Fibroblast of skin of scalp (primary cell): ENCODE measurements at places on chromosomes 2 and 18.
A peak's percentile ranks its signal among the peaks of the same experiment; 100 is the strongest.

GRCh38 chr2:240426845-240427721, 8.4 kb upstream of the GPC1 start:
- DNase-seq = no peak

DNA sequence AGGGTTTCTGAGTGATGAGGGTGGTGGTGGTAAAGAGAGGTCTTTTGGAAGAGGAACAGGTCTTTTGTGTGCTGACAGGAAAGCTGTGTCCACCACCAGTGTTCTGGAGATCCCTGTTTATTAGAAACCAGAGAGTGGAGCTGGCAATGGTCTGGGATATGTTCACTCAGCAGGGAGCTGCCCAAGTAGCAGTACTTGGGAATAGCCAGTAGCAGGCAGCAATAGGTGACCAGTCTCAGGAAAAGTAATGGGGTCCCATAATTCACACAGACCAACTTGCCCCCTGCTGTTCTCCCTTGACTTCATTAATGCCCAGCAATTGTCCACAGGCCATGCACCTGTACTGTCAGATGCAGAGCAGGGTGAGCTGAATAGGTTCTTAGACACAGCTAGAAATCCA, 1.8 kb downstream of the TSPYL6 start:
- no peak for DNase-seq

DNA sequence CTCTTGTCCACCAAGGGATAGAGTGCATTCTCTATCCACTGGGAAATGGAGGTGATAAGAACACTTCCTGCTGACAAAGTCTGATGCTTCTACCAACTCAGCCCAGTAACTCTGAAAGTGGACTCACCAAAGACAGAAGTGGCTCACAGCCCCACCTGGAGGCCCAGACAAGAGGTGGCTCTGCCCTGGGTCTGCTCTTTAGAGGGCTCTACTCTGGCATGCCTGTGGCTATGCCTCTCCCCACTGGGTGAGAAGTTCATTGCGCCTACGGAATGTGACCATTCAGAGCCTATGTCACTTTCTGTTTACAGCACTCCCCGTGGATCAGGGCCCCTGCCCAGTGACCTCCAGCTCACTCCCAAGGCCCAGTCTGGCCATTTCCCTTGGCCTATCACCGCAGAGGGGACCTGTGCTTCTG, 13.5 kb upstream of the XDH start:
- no peak for DNase-seq

DNA sequence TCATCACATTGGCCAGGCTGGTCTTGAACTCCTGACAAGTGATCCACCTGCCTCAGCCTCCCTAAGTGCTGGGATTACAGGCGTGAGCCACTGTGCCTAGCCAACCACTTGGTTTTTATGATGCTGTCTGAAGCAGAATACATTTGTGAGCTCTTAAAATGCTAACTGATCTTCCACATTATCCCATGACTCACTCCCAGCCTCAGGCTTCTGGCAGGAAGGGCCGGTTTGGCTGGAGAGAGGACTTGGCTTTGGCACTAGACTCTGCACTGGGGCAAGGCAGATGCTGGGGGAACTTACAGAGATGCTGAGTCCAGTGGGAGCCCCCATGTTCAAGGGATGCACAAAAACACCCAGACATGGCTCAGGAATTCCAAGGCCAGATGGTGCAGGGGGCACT, 40.5 kb upstream of the SH3BP4 start:
- peak; percentile 34 for DNase-seq

DNA sequence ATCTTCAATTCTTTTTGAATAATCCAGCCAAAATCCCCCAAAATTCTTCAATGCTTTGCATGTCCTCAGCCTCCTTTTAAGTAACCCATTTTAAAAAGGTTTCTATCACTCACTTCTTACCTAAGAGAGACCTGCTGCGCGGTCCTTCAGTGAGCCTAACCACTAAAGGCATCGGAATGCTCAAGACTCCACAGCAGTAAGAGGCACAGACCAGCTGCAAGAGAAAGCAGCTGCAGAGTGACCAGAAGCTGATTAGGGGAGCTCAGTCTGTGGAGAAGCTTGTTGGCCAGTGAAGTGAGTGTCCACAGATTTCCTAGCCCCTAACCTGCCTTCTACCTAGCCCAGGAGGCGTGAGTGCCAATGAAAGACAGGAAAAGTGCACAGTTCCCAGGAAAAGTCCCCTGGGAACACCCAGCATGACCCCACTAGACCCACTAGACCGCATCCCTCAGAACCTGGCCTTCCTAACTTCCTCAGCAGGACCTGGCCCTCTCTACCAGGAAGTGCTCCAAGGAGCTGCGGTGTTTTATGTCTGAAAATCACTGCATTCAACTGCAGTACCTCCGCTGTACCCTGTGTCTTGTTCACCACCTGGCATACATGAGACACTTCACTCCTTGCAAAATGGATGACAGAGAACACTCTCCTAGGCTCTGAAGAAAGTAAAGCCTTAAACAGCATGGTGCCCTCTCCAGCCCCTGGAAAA, 10.1 kb downstream of the MBOAT2 start:
- no peak for DNase-seq

DNA sequence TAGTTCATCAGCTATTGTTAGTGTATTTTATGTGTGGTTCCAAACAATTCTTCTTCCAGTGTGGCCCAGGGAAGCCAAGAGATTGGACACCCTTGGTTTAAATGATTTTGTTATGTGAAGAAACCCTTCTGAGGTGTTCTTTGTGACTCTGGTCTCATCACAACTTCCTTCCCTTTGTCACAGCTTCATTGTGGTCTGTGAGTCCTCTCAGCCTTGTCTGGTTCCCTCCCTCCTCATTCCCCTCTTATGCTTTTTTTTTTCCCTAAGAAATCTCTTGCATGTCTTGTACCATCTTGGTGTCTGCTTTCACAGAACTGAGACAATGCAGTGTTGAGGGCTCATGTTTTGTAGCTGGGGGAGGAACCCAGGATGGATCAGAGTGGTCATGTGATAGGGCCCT, 118.9 kb downstream of the TMEM182 start:
- no peak for DNase-seq

- peak; percentile 56 for DNase-seq
Observed at GRCh38 chr2:144256996-144257707, 262.8 kb downstream of the ZEB2 start.

DNA sequence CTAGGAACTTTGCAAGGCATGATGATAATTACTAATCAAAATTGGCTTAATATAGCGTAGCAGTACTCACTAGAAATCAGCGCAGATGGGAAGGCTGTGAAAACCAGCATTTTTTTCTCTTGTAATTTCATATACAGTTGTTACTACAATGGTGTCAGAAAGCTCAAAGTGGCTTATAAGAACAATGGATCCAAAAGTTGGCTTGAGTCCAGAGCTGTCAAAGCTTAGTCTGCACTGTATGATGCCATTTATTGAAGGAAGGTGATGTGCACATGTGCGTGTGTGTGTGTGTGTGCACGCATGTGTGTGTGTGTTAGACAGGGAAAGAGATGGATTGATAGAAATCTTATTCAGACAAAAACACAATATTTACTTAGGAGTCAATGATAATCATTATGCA, 341.3 kb downstream of the TGIF1 start:
- no peak for DNase-seq

DNA sequence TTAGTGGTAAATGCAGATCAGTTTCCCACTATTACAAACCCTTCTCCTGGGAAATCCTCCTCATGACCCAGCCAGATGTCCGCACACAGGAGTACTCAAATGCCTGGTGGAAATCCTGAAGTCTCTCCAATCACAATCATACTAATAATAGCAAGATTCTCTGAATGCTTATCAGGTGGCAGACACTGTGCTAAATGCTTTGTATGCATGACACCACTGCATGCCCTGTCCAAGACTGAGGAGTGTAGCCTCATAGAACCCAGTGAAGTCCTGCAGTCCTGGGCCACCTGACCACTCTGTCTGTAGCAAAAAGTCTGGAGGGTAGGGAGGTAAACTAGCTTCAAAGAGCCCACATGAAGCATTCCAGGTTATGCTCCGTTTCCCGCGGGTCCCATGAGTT, 434.8 kb upstream of the CHST9 start:
- no peak for DNase-seq

GRCh38 chr2:21261591-21261990, 137.8 kb downstream of the TDRD15 start:
- no peak for DNase-seq

- DNase-seq = no peak
Observed at GRCh38 chr18:78739882-78740677, 239.5 kb upstream of the SALL3 start.

DNA sequence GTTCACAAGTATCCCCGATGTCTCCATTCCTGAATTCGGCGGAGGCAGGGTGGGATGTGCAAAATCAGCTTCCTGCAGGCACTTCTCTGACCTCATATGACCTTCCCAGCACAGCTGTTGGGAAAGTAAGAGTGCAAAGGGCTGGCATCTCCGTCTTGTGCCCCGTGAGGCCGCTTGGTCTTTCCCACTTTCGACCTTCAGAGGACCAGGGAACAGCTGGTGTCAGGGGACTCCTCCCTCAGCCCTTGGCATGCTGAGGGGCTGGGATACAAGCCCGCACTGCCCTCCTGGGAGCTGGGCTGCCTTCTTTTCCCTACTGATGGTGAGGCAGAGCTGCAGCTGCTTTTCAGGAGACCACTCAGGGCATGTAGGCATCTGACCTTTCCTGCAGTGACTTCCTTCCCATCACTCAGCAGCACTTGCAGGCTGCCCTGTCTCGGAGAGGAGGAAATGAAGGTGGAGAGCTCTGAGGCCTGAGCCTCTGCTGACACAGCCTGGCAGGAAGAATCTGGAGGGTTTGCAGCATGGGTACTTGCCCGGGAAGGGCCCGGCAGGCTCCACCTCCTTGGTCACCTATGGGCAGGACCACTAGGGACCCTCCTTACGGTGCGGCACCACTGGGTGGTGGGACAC, 277.2 kb upstream of the HS6ST1 start:
- DNase-seq = no peak

DNA sequence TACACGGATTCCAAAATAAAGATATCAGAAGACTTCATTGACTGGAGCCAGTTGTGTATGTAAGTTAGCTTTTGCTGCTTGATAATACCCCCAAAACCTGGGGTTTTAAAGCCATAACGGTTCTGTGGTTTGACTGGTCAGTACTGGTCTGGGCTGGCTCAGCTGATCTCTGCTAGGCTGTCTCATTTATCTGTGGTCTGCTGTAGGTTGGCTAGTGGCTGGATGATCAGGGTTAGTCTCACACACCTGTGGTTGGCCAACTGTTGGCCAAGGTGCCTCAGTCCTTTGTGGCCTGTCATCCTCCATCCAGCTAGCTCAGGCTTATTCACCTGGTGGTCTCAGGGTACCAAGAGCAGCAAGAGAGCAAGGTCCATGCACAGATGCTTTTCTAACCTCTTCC, 183.2 kb downstream of the KLHL29 start:
- DNase-seq = no peak

GRCh38 chr18:1846640-1847039, 724.7 kb downstream of the METTL4 start:
- DNase-seq = peak; percentile 43

GRCh38 chr2:119487434-119488244, 36.6 kb downstream of the SCTR start:
- DNase-seq = no peak

GRCh38 chr18:67854340-67854739, 337.8 kb upstream of the DSEL start:
- peak; percentile 28 for DNase-seq

DNA sequence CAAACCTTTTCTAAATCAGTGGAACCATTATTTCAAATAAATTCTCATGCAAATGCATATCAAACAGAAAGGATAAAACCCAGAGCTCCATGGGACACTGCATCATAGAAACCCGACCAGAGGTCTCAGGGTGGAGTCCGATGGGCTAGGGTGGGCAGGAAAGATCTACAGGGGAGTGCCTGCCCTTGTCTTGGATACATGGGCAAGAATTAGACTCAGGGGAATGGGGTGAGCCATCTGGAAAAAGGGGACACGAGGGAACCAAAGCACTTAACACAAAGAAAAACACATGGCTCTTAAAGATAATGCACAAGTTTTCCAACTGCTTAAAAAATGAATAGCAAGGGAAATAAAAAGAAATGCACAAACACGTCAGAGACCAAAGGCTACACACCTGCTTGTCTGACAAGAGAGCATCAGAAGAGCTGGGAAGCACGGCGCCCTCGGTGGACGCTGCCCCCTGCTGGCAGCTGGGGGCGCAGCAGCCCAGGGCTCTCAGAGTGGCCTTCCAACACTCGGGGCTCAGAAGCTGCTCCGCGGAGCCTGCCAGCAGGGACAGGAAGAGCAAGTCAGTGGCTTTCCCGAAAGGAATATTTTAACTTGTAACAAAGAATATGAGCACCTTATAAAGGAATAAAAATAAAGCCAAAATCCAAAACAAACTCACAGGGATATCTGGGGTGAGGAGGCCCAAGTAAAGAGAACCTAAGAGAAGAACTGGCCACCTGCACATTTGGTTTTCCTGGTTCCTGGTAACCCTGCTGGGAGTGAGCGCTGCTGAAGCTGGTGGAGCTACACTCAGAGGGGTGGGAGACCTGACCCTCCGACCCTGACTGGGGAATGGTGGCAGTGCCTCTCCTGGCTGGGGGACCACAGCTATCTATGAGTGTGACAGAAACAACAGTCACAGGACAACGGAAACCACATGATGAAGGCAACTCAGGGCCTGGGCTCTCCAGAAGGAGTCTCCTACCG, 54.5 kb downstream of the SIGLEC15 start:
- peak; percentile 55 for DNase-seq

DNA sequence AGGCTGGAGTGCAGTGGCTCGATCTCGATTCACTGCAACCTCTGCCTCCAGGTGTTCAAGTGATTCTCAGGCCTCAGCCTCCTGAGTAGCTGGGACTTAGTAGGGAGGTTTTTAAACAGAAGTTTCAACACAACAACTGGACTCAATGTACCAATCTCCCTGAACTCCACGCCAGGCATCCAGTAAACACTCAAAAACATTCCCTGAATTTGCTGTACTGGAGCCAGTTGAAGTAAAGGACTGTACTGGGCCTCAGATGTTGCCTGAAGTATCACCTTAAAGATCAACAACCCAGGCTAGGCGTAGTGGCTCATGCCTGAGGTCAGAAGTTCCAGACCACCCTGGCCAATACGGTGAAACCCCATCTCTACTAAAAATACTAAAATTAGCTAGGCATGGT, 22.4 kb downstream of the RAB1A start:
- DNase-seq = no peak

DNA sequence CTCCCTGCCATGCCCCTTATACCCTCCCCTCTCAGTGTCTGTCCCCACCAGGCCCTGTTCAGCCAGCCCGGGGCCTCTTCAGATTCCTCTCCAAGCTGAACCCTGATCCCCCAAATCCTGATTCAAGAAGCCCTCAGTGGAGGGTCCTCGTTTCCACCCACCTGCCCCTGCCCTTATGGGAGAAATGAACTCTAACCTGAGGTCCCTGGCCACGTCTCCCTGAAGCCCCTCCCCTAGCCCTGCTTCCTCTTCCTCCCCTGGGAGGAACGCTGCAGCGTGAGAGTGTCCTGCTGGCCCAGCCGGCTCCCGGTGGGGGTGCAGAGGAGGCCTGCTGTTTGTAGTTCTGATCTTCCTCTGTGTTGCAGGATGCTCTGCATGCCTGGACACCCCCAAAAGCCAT, 56.7 kb upstream of the GLI2 start:
- no peak for DNase-seq
